ENCODE measurements at places on chromosomes 6 and 20. TPM values are rescaled to one million over a fixed set of nuclear protein-coding genes. Genes with fewer than 3 reads are reported as not detected.

Gene POPDC3
- not detected for total RNA-seq

- no peak overlapping the region for H3K27ac ChIP-seq
- peak; percentile 54 for DNase-seq
- no peaks in the 10 kb centered on the region for H3K36me3 ChIP-seq
- H3K4me1 ChIP-seq, result no peaks in the 10 kb centered on the region
Observed at GRCh38 chr6:150418827-150419594, 50.2 kb downstream of the IYD start.

DNA sequence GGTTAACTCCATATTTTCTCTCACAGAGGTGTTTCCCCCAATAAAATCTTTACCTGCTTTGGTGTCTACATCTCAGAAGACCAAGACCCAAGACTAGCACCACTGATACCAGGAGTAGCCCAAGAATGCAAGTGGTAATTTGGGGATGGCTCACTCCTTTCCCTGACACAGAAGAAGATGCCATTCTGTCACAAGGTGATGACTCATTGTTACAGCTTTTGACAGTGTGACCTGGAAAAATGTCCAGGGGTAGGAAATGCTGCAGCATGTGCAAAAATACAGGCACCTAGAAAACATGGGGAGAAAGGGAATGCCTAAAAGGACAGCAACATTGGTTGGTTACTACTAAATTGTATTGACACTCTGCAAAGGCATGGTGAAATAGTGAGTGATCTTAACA, 254.0 kb upstream of the GJE1 start:
- H3K27me3 ChIP-seq, result no peaks in the 10 kb centered on the region
- no peak for DNase-seq
- no peak overlapping the region for H3K27ac ChIP-seq
- H3K4me1 ChIP-seq, result no peaks in the 10 kb centered on the region
- H3K36me3 ChIP-seq, result no peaks in the 10 kb centered on the region
- no peak overlapping the region for H3K4me3 ChIP-seq

GRCh38 chr6:149065658-149066556, 251.6 kb upstream of the TAB2 start:
- H3K4me1 ChIP-seq, result no peaks in the 10 kb centered on the region
- H3K27me3 ChIP-seq, result no peaks in the 10 kb centered on the region
- no peaks in the 10 kb centered on the region for H3K36me3 ChIP-seq
- no peak for DNase-seq
- no peak overlapping the region for H3K27ac ChIP-seq

Measured in adrenal gland (tissue), 19 donors.